DMS153 (cell line): ENCODE measurements at places on chromosomes 1 and 21.
A peak's percentile ranks its signal among the peaks of the same experiment; 100 is the strongest.

- no peak for DNase-seq
Observed at GRCh38 chr1:169698976-169699375, 12.4 kb downstream of the SELL start.

DNA sequence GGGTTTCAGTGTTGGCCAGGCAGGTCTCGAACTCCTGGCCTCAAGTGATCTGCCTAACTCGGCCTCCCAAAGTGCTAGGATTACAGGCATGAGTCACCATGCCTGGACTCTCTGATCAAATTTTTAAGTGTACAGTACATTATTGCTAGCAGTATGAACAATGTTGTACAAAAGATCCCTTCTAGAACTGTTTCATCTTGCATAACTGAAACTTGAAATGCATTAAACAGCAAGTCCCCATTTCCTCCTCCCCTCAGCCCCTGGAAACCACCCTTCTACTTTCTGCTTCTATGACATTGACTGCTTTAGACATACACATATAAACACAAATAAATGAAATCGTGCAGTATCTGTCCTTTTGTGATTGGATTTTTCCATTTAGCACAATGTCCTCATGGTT is 463.4 kb downstream of the PTPRC start:
- DNase-seq = no peak

GRCh38 chr1:149993764-149994163 is 16.8 kb downstream of the OTUD7B start:
- no peak for DNase-seq

- no peak for DNase-seq
Observed at GRCh38 chr1:11984576-11984975, 4.3 kb downstream of the MFN2 start.

- no peak for DNase-seq
Observed at GRCh38 chr1:47725000-47725473, 272.1 kb downstream of the TRABD2B start.

DNA sequence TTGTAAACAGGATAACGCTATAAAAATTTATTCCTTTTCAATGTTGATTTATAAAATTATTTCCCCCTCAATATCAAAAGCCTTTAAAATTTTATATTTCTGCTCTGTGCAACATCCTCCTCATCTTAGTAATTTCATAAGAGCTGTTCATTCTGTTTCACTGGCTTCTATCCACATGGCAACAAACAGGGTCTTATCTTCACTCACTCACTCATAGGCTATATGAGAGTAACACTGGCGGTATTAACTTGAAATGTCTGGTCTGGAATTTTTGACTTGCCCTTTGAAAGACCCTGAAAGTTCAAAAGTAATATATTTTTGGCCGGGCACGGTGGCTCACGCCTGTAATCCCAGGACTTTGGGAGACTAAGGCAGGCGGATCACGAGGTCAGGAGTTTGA is 77.4 kb upstream of the KRTAP11-1 start:
- DNase-seq = no peak

DNA sequence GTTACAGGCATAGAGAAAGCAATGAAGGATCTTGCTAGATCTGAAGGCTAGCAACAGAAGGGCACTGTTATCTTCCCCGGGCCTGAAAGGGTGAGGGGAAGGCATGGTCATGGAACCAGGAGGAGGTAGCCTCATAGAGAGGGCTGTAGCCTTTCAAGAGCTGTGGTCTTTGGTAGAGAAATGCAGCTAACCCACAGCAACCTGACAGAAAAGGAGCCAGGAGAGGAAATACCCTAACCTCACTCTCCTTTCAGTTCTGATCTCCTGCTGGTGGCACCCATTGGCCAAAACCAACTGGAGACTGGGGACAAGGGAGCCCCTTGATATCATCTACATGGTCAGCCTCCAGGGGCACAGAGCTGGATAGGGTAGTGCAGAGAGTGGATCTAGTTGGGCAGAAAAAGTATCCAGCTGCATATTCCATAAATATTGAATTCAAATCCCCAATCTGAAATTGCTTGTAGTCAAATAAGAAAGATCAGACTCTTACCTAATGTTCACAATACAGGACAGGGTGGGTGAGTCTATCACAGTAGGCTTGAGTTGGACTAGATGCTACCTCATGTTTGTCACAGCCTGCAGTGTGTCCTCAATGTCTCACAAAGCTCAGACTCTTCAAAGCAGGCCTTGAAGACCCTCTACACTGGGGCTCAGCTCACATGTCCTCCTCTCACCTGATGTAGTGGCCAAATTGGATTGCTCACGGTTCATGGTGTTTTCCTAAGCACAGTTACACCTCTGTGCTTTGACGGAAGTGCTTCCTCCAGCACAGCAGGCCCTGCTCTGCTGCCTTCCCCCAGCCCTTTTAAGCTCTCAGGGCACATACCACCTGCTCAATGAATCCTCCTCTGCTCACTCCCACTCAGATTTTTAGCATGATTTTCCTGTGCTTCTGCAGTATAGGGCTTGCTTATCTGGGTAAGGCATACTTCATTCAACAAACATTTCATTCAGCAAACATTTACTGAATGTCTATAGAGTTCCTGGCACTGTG is 74.1 kb upstream of the JUN start:
- DNase-seq = no peak

DNA sequence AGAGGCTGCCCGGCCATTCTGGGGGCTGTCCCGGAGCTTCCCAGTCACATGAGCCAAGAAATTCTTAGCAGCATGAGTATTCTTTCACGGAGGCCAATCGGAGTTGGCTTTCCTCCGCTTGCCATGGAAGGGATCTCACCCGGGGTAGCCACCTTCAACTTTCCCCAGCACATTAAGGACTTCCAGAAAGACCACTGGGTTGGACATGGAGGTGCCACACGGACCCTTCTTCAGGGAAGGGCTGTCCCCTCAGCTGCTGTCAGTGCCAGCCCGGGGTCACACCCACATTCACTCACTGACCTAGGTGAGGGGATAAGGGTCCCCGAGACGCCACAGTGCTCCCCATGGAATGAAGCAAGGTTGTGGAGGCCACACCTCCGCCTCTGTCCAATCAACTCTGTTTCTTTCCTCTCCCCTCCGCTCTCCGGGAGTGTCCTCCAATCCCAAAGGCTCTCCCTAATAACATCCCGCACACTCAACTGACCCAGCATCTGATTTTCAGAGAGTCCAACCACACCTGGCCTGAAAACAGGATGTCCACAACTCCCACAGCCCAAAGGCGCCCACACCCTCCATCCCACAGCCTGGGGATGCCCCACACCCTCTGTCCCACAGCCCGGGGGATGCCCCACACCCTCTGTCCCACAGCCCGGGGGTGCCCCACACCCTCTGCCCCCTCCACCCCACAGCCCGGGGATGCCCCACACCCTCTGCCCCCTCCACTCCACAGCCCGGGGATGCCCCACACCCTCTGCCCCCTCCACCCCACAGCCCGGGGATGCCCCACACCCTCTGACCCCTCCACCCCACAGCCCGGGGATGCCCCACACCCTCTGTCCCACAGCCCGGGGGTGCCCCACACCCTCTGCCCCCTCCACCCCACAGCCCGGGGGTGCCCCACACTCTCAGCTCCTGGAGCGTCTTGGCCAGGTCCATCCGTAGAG is 19.4 kb downstream of the RSPH1 start:
- DNase-seq = no peak

GRCh38 chr1:244074559-244075171 is 23.6 kb downstream of the ZBTB18 start:
- peak; percentile 69 for DNase-seq

GRCh38 chr1:174837386-174837785 is 162.4 kb upstream of the CACYBP start:
- no peak for DNase-seq
